Breast epithelium (tissue), 4 donors: ENCODE measurements at places on chromosomes 3 and 15. TPM values are rescaled to one million over a fixed set of nuclear protein-coding genes. Genes with fewer than 3 reads are reported as not detected.

GOLGA6A gene
- total RNA-seq = not detected

SLC12A8 gene
- 12.5 TPM for total RNA-seq

ASB14 gene
- not detected for total RNA-seq

DNA sequence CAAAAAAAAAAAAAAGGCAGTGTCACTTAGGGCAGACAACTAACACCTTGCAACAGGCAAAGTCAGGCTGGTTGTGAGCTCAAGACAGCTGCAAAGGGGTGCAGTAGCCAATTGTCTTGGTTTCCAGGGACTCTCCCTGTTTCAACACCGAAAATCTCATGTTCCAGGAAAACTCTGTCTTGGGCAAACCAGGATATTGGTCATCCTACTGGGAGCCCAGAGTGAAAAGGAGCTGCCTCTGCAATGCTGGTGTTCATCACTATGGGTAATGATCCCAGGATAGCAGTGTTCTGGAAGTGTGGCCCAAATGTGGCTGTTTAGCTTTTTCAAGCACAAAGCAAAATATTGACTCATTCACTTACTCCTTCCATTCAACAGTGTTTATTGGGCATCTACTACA is 82.6 kb downstream of the ARHGAP31 start:
- no peak for DNase-seq

GRCh38 chr15:57698243-57698642 is 8.3 kb upstream of the POLR2M start:
- no peak for DNase-seq

GRCh38 chr3:65678516-65678915 is 360.2 kb downstream of the MAGI1 start:
- no peak for DNase-seq

SPTBN5 gene
- 0.16 TPM for total RNA-seq

ADAMTSL3 gene
- total RNA-seq = 1.8 TPM

DNA sequence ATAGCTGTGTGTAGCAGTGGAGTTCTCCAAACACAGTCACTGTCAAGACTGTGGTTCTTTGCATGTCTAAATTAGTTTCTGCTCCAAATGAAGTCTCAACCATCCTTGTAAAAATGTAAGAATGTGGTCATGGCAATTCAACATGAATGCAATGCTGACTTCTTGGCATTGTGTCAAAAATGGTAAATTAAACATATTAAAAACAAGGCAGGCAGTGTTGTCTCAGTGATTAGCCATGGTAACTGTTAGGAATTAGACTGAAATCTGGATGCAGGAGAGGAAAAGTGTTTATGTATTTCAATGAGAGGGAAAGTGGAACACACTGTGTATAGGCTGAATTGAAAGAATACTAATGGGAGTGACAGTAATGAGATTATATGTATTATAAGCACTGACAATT is 597.2 kb downstream of the EDEM1 start:
- no peak for DNase-seq

ACSBG1 gene
- 2.0 TPM for total RNA-seq

DNA sequence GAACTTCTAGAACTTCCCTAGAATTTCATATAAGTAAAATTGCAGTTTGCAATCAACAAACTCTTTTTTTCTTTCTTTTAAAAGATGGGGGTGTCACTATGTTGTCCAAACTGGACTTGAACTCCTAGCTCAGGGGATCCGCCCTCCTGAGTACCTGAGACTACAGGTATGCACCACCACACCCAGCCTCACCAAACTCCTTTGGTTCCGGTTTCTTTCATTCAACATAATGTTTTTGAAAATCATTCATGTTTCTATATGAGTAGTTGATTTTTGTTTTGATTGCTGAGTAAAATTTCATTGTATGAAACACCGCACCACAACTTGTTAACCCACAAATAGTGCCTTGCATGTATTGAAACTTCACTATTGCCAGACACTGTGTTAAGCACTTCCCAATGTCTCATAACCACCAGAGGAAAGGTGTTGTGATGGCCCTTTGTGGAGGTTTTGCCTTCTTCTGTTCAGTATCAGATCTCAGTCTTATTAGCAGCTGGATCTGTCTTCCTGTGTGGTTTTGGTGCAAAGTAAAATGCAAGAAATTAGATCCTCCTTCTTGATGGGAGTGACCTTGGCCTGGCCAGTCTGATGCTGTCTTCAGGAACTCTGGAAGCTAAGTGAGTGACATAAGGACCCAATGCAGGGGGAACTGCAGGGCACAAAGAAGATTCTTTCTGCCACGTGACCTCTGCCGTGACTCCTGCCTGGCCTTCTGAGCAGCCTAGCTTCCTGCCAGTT is 78.8 kb upstream of the UBE2E1 start:
- DNase-seq = no peak

GRCh38 chr3:45056608-45057301 is 30.7 kb downstream of the CLEC3B start:
- no peak for DNase-seq

DNA sequence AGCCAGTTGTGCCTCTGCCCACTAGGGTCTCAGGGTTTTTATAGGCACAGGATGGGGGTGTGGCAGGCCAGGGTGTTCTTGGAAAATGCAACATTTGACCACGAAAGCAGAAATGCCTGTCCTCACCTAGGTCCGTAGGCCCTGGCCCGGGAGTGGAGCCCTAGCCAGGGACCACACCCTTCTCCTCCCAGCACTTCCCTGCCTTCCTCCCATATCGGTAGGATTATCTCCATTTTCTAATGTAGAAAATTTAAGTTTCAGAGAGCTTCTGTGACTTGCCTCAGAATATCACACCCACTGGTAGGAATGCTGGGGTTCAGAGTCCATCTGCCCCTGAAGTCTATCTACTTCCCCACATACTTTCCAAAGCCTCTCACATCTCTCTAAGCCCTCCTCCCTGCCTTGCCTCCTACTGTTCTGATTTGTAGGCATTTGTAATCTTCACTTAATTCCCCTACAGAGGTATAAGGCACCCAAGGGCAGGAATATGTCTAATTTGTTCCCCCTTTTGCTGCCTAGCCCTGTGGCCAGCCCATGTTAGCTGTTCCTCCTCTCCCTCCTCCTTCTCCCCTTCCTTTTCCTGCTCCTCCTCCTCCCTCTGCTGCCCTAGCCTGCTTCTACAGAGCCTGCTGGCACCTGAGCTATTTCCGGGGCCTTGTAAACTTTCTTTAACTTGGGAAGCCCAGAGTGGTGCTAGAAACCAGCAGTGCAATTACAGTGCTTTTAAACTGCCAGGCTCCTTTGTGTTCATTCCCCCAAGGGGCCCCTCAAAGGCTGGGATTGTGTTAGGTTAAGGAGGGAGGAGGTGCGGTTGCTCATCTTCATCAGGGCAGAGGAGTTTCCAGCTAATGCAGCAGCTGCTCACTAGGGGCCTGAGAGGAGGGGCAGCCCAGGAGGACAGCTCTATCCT is 71.1 kb downstream of the MRPL46 start:
- DNase-seq = no peak

CASR gene
- not detected for total RNA-seq

DNA sequence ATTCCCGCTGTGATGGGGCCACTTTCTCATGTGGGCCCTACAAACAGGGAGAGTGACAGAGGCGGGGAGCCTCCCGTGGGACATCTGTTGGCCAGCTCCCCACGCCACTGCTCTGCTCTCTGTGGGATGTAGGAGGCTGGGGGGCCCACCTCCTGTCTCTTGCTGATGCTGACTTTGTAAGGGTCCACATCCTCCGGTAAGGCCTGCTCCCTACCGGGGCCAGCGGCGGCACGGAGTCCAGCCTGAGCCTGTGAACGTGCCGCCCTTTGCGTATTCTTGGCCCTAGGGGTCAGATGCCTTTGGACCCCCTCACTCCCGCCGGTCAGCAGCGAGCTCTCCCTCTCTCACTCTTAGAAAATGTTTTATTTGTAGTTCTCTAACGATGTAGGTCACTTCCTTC is 153.2 kb downstream of the LRRC28 start:
- DNase-seq = no peak

GRCh38 chr3:151563305-151563704 is 102.4 kb upstream of the IGSF10 start:
- DNase-seq = no peak

CCR3 gene
- total RNA-seq = not detected
